ENCODE measurements at places on chromosomes 2 and 18. TPM values are rescaled to one million over a fixed set of nuclear protein-coding genes. Genes with fewer than 3 reads are reported as not detected.

The RAD51AP2 gene
- total RNA-seq = not detected

The CD207 gene
- total RNA-seq = not detected

The PFN4 gene
- 0.43 TPM for total RNA-seq

The ANKZF1 gene
- 18.0 TPM for total RNA-seq

The SPRED2 gene
- 4.0 TPM for total RNA-seq

The ANKAR gene
- 9.2 TPM for total RNA-seq
